HT-29 (cell line): ENCODE measurements at places on chromosomes 3 and 15. TPM values are rescaled to one million over a fixed set of nuclear protein-coding genes. Genes with fewer than 3 reads are reported as not detected.

- no peak for DNase-seq
Measured at GRCh38 chr3:62065985-62066693, 307.2 kb downstream of the FEZF2 start.

GRCh38 chr3:9617056-9617455, 32.2 kb upstream of the MTMR14 start:
- no peak for DNase-seq

The DPPA2 gene
- total RNA-seq = not detected in 2 replicates

GRCh38 chr3:81105789-81106488, 655.5 kb downstream of the GBE1 start:
- no peak for DNase-seq

- DNase-seq = no peak
Measured at GRCh38 chr3:138712086-138712485, 103.5 kb downstream of the FAIM start.

GRCh38 chr3:89300981-89301380, 193.6 kb downstream of the EPHA3 start:
- no peak for DNase-seq

The REC114 gene
- not detected in 2 replicates for total RNA-seq

The MORC1 gene
- not detected in 2 replicates for total RNA-seq

- no peak for DNase-seq
Measured at GRCh38 chr3:40930131-40930538, 269.2 kb upstream of the CTNNB1 start.

The ATP13A5 gene
- total RNA-seq = not detected in 2 replicates

The CNTN3 gene
- not detected in 2 replicates for total RNA-seq

The CMTM7 gene
- total RNA-seq = 20.2 and 30.7 TPM in 2 replicates

GRCh38 chr3:128427872-128428822, 38.5 kb downstream of the DNAJB8 start:
- DNase-seq = no peak

The CKMT1B gene
- total RNA-seq = 2.6 and 7.6 TPM in 2 replicates

- DNase-seq = no peak
Measured at GRCh38 chr3:47410417-47410720, 29.5 kb downstream of the PTPN23 start.

The CYP1A1 gene
- 0.10 and 2.0 TPM in 2 replicates for total RNA-seq

The GLT8D1 gene
- total RNA-seq = 30.0 and 34.4 TPM in 2 replicates

DNA sequence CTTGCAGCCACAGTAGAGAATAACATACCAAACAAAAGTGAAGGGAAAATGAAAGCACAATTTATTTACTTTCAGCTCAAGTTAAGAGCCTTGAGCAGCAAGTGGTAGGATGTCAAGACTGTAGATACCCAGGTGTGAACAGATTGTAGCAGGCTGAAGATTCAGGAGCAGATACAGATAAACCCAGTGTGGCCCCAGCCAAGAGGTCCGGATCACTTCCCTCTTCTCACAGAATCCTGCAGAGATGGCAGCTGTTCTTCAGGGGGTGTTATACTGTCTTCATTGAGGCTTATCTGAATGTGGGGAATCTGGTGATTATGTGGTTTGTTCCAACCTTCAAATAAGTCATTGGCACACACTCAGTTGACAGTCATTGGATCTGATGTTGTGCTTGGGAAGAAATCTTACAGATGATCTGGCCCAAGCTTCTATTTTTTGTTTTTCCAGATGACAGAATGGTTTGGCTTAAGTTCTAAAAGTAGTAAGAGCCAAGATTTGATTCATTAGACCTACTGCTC, 2.2 kb downstream of the STARD9 start:
- no peak for DNase-seq

DNA sequence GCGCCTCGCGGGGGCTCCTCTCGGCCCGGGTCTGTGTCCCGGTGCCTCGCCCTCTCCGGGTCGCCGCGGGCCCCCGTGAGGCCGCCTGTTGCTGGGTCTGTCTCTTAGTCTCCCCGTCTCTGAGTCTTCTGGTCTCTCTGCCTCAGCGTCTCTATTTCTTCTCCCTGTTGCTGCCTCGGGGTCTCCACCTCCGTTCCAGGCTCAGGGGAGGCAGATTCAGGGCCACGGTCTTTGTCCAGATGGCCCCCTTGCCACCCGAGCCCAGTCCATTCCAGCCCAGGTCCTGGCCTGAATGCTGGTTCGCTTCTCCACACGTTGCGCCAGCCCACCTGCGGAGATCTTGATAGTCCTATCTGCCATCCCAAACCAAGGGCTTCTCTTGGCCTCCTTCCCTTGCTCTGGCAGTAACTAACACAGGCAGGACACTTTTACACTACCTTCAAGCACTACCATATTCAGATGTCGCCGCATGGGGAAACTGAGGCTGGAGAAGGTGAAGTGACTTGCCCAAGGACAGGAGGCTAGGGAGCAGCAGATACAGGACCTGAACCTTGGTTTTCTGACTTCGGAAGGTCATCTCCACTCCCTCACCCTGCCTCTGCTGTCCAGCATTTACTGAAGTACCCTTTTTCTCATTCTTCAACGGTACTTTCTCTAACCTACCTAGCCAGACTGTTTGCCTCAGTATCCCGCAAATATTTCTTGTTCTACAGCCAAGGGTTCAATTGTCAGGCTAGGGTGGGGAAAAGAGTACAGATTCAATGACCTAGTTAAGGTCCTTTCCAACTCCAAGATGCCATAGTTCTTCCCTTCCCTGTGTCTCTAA, 616 bp upstream of the IGDCC4 start:
- no peak for DNase-seq

DNA sequence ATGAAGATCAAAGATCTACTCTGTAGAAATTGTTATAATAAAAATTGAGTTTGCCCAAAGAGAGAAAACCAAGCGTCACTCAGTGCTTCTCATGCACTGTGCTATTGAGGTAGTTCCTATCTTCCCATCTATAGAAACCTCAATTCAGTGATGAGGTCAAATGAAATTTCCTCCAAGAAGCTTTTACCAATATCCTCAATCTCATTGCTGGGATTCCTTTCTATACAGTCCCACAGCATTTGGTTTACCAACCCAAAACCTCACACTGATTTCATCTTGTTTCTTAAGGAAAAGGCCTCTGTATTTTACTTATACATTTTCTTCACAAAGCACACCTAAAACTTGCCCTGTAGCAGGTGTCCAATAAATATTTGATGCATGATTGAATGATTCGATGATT, 147.2 kb downstream of the ALCAM start:
- DNase-seq = no peak
